Right cardiac atrium (tissue), 5 donors: ENCODE measurements at places on chromosomes 13 and 19. TPM values are rescaled to one million over a fixed set of nuclear protein-coding genes. Genes with fewer than 3 reads are reported as not detected.

The BCAM gene
- 130 TPM for total RNA-seq

The ZNF428 gene
- 50.6 TPM for total RNA-seq

The CCNA1 gene
- total RNA-seq: not detected

The FCER2 gene
- total RNA-seq: not detected

The CYP4F8 gene
- not detected for total RNA-seq

The NFIC gene
- 175 TPM for total RNA-seq

The SIGLECL1 gene
- total RNA-seq: not detected

The ELAVL3 gene
- not detected for total RNA-seq

The PLEKHF1 gene
- 25.1 TPM for total RNA-seq

The C19orf73 gene
- 1.2 TPM for total RNA-seq

The SLC8A2 gene
- not detected for total RNA-seq

The OR4F17 gene
- total RNA-seq: not detected

The ERICH6B gene
- total RNA-seq: not detected

The FCAR gene
- total RNA-seq: 0.44 TPM

The CPB2 gene
- not detected for total RNA-seq

The KLHL26 gene
- total RNA-seq: 9.0 TPM

The ZSCAN18 gene
- total RNA-seq: 69.9 TPM

The DHDH gene
- not detected for total RNA-seq

The CC2D1A gene
- total RNA-seq: 21.6 TPM

The FGF22 gene
- total RNA-seq: not detected

The KIR3DL2 gene
- total RNA-seq: not detected

The PSG4 gene
- total RNA-seq: not detected

The ZNF223 gene
- 3.2 TPM for total RNA-seq

The IL11 gene
- total RNA-seq: not detected

The ZNF506 gene
- 14.9 TPM for total RNA-seq

The SIGLEC5 gene
- total RNA-seq: 0.88 TPM

The ZNF442 gene
- total RNA-seq: 3.7 TPM

The EFNA2 gene
- not detected for total RNA-seq

The ZNF320 gene
- 13.3 TPM for total RNA-seq

The JAK3 gene
- total RNA-seq: 3.1 TPM

The CYP2A6 gene
- not detected for total RNA-seq
